Activated gamma-delta T cell (primary cell): ENCODE measurements at places on chromosomes 2 and 18.

GRCh38 chr18:27713738-27714095, 463.2 kb downstream of the CDH2 start:
- DNase-seq: no peak

- no peak for DNase-seq
Observed at GRCh38 chr2:67955748-67956603, 106.8 kb downstream of the C1D start.

DNA sequence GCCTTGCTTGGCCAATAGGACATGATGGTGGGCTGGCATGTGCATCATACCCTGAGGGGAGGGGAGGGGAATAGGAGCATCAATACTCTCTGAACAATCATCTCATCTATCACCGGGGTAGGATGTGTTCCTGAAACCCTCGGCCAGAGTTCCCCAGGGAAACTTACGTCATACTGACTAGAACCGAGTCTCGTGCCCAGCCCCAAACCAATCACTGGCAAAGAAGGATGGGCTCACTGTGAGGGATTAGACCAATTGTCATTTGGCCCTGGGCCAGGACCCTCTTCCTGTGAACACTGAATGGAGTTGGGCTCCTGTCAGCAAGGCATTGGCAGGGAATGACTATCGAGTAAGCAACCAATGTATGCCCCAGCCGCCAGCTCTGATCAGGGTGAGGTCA, 261.5 kb downstream of the MYCN start:
- DNase-seq: no peak

GRCh38 chr2:43273529-43273928, 47.1 kb upstream of the ZFP36L2 start:
- no peak for DNase-seq

DNA sequence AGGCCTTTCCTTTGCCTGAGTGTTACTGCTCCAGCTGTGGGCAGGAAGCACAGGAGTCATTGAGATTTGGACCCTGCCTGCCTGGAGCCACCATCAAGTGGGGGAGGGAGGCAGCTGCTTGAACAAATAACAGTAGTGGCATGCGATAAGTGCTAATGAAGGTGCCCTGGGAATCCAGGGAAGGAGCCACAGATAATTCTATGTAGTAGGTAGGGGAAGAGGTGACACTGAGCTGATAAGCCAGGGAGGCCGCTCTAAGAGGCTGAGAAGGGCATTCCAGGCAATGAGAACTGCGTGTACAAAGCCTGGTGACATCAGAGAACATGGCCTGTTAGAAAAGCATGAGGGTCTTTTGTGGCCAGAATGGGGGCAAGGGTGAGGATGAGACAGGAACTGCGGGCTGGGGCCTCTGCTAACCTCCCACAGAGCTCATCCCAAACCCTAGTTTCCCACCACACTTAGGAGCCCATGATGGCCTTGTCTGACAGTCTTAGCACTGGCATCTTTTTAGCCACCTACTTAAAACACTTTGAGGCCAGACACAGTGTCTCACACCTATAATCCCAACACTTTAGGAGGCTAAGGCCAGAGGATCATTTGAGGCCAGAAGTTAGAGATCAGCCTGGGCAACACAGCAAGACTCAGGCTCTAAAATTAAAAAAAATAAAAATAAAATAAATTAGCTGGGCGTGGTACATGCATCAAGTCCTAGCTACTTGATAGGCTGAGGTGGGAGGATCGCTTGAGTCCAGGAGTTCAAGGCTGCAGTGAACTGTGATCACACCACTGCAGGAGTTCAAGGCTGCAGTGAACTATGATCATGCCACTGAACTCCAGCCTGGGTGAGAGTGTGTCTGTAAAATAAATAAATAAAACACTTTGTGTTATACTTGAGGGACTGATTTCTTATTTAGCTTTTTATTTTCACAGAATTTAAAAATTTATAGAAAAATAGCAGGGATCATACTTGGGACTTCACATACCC, 58.9 kb downstream of the TET3 start:
- DNase-seq: no peak

- DNase-seq: no peak
Observed at GRCh38 chr2:117718048-117718447, 96.4 kb upstream of the DDX18 start.

DNA sequence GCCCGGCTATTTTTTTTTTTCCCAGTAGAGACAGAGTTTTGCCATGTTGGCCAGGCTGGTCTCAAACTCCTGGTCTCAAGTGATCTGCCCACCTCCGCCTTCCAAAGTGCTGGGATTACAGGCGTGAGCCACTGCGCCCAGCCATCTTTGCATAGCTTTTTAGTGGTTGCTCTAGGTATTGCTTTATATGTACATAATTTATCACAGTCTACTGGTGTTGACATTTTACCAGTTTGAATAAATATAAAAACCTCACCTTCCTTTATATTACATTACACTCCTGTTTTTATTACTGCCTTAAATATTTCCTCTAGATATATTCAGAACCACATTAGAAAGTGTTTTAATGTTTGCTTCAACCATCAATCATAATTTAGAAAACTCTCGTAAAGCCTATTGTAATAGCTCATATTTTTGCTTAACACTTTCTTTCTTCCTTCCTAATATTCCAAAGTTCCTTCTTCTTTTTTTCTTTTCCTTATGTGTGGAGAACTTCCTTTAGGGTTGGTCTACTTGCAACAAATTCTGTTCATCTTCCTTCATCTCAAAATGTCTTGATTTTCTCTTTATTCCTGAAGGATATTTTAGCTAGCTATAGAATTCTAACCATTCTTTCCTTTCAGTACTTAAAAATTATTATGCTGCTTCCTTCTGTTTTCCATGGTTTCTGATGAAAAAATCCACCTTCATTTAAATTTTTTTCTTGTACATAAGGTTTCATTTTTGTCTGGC, 82.2 kb upstream of the DAPL1 start:
- DNase-seq: no peak

DNA sequence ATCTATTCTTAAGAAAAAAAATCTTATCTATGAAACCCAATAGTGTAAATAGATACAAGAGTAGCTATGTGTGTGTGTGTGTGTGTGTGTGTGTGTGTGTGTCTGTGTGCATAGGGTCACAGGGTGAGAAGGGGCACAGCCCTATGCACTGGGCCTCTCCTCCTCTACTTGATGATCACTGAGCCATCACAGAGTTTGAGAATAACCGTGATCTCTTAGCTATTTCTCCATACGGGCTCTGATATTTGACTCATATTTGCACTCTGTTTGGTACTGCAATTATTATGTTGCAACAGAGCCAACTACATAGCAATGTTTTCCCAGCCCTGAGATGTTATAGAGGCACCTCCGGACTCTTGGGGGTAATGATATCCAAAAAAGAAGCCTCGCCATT, 28.8 kb upstream of the SLC40A1 start:
- no peak for DNase-seq

DNA sequence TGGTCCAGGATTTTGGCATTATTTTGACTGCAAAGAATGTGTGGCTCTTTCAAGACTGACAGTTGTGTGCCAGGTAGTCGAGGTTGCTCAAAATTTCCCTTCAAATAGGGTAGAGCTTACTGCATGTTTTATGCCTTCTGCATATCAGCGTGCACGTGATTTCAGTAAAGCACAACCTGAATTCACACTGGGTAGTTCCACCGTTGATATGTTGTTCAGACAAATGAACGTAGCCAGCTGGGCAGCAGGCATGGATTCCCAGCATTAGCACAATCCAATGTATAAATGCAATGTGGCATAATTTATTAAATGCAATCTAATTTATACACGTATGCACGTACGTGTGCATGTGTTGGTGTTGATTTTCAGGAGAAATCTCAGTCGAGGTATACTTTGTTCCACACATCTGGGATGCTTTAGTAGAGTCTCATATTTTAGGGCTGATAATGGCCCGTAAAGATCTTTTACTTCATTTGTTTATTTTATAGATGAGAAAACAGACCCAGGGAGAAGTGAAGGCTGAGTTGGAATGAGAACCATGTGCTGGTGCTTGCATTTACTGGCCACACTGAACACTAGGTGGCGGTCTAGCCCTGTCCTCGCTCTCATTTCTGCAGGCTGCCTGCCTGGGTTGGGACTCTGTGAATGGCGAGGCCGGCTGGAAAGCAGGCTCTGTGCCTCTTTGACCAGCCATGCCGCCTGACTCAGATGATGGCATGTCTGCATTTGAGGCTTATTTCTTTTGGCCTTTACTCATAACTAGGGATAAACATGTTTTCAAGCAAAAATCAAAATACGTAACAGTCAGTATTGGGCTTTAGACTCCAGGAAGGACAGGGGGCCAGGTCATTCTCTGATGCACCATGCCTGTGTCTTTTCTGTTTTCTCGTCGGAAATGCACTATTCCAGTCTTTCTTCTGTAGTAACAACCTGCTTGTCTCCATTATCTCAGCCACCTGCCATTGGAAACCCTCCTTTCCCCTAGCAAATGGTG, 120.4 kb downstream of the RNF144A start:
- DNase-seq: no peak

DNA sequence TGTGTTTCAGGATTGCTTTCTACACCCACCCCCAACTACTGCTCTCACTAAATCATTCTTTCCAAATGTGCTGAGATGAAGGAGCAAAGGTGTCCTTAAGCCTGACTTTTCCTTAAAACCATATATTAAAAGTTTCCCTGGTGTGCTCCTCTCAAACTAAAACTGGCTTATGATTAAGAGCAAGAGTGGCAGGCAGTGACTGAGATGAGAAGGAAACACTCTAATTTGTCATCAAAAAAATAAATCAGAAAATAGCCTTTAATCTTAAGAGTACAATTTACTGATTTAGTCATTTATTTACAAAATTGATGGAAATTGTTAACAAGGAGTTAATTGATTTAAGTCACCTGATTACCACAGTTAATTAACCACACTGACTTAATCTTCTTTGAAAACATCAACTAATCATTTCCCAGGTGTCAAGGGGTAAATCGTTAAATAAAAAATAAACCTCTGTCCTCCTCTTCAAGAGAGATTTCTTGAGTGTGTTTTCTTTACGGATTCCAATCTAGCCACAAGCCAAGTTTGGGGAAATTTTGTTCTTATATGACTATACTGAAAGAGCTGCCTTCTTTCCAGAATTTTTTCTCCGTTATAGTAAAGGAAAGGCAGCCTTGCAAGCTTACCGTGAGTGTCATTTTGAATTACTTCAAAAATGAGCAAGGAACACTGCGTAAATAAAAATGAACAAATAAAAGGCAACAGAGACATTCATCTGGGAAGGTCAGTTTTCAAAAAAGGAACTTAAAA, 17.4 kb downstream of the LRP2 start:
- no peak for DNase-seq

DNA sequence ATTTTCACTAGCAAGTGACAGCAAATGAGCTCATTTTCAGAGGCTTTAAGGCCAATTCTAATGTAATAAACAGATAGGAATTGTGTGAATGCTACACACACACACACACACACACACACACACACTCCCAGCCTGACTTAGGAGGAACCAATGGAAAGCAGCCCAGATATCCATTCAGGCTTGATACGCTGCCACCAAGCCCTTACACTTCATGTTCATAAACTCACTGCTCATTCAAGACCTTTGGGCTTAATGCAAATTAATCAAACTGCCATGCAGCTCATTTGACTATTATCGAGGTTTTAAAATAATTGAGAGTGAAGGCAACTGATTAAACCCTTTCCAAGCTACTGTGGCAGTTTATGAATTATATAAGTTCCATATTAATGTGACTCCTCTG, 298.9 kb upstream of the NCKAP5 start:
- DNase-seq: no peak

- DNase-seq: no peak
Observed at GRCh38 chr2:33391529-33392255, 84.8 kb upstream of the RASGRP3 start.

DNA sequence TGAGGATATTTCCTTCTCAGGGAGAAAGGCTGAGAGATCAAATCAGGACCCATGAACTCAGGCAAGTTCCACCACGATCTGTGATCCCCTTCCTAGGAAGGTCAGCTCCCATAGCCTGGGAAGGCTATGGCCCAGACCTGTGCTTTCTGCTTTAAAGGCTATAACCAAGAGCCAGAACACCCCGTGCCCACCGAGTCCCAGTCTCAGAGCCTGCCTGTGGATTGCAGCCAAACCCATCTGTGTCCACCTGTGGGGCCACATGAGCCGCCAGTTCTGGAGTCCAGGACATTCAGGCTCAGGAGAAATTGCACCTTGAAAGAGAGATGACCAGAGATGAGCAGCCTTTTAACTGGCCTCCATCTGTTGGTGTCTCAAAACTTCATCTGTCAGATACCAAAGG, 46.9 kb downstream of the MAL start:
- DNase-seq: no peak

GRCh38 chr2:129816813-129817574, 162.5 kb upstream of the RAB6C start:
- DNase-seq: no peak

DNA sequence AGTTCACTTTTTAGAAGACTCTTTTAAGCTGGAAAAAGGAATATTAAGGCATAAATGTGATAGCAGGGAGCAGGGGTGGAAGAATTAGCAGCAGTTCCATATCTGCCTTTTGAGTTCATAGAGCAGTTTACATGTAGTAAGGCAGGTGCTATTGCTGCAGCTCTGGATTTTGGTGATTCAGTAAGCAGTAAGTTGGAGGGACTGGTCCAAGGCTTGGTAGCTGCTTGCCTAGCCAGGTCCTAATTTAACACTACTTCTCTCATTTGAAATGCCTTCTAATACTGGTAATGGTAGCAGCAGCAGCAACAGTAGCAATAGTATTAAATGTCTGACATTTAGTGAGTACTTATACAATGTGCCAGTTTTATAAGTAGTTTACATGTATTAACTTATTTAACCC, 30.0 kb downstream of the HAT1 start:
- no peak for DNase-seq

- no peak for DNase-seq
Observed at GRCh38 chr2:39542523-39542922, 105.4 kb upstream of the MAP4K3 start.

- no peak for DNase-seq
Observed at GRCh38 chr18:24300703-24301102, 96.9 kb downstream of the OSBPL1A start.

GRCh38 chr2:10918661-10919409, 7.1 kb downstream of the KCNF1 start:
- no peak for DNase-seq

DNA sequence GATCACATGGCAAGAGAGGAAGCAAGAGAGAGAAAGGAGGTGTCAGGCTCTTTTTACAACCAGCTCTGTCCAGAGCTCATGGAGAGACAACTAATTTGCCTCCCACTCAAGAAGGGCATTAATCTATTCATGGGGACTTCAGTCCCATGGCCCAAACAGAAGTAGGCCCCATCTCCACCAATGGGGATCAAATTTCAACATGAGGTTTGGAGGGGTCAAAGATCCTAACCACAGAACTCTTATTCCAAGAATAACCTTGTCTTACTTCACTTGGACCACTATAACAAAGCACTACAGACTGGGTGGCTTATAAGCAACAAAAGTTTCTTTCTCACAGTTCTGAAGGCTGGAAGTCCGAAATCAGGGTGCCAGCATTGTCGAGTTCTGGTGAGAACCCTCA, 31.8 kb downstream of the GRB14 start:
- no peak for DNase-seq
